ENCODE measurements at places on chromosomes 3 and 15.
A peak's percentile ranks its signal among the peaks of the same experiment; 100 is the strongest.

DNA sequence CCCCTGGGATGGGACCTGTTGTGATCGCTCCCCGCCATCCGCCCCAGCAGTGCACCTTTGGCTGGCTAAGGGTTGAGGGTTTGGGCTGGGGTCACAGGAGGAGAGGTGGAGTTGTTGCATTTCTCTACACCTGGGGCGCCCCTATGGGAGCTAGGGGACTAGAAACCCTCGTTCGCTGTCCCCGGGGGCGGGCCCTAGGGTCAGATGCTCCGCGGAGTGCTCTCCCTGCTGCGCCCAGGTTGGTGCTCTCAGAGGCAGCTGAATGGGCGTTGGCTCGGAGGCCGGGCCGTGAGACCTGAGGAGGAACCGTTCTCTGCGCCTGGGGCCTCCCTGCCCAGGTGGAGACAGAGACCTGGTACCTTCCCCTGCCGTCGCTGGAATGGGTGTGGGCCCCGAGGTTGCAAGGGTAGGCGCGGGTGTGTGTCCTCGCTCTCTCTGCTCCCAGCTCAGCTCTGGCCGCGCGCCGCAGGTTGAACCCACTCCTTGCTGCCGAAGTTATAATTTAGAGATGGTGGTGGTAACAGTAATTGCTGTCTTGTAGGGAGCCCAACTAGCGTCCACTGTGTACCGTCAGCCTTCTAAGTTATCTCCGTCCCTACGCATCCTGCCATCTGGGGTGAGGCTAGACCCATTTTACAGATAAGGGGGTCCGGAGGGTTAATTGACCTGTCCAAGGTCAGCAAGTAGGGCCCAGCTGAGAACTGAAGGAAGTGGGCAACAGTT, 965 bp downstream of the FLNB start:
- peak overlapping the region; percentile 77 for H3K4me3 ChIP-seq
- no peaks in the 10 kb centered on the region for H3K36me3 ChIP-seq
- peak overlapping the region; percentile 79 for H3K27ac ChIP-seq
- DNase-seq, result no peak

DNA sequence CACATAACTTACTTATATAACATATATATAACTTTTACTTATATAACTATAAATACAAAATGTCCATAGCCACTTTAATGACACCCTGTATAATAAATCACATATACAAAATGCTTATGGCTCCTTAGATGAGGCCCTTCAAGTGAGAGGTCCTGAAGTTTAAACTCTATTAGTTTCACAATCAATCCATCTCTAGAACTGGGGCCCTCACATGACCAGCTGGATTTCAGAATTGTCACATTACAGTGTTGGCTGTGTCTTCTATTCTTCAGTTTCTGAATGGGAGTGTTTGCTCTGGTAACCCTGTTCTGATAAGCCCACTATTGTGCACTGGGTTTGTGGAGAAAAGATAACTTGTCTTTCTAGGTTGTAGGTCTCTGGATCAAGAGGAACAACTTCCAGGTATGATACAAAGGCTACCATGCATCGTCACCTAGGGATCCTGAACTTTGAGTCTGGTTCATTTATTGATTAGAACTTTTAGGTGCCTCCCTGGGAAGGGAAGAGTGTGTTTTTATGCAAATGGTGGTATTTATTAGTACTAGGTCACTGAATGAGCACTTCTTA, 107.9 kb downstream of the DNAH12 start:
- no peak overlapping the region for H3K4me3 ChIP-seq
- DNase-seq, result no peak
- H3K4me1 ChIP-seq, result no peaks in the 10 kb centered on the region
- no peaks in the 10 kb centered on the region for H3K27me3 ChIP-seq
- no peak overlapping the region for H3K27ac ChIP-seq

GRCh38 chr3:24043168-24043567, 98.1 kb downstream of the NR1D2 start:
- no peak for DNase-seq
- H3K4me3 ChIP-seq, result no peak overlapping the region
- no peaks in the 10 kb centered on the region for H3K36me3 ChIP-seq
- no peaks in the 10 kb centered on the region for H3K4me1 ChIP-seq

DNA sequence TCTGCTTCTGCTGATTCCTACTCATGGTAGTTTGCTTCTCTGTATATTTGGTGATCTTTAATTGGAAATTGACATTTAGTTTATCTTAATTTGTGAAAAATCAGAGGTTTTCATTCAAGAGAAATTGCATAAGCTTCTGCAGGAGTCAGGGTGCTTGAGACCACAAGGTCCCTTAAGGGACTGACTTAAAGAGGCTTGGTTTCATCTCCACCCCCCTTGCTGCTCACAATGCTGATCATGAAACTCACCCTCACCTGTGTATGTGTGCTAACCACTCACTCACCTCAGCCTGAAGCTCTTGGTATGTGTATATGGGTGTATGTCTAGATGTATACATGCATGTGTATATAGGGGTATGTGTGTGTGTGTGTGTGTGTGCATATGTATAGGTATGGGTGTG, 11.4 kb downstream of the PGPEP1L start:
- no peaks in the 10 kb centered on the region for H3K27me3 ChIP-seq
- H3K27ac ChIP-seq, result no peak overlapping the region
- no peaks in the 10 kb centered on the region for H3K36me3 ChIP-seq
- no peaks in the 10 kb centered on the region for H3K4me1 ChIP-seq
- no peak overlapping the region for H3K4me3 ChIP-seq

DNA sequence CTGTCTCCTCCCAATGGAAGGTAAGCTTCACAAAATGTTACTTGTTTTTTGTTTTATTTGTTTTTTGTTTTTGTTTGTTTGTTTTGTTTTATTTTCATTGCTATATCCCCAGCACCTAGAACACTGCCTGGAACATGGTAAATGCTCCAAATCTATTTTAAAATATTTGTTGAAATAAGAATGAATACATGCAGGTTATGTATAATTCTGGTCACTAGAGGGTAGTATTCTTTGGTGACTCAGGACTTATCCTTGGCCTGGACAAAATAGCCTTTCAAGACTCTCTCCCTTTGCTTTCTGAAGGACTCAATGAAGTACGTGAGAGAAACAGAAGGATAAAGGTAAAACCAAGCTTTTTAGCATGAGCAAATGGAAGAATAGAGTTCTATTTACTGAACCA, 46.9 kb upstream of the PPP2R3A start:
- no peaks in the 10 kb centered on the region for H3K27me3 ChIP-seq
- H3K36me3 ChIP-seq, result no peaks in the 10 kb centered on the region
- H3K4me1 ChIP-seq, result no peaks in the 10 kb centered on the region
- no peak overlapping the region for H3K27ac ChIP-seq

DNA sequence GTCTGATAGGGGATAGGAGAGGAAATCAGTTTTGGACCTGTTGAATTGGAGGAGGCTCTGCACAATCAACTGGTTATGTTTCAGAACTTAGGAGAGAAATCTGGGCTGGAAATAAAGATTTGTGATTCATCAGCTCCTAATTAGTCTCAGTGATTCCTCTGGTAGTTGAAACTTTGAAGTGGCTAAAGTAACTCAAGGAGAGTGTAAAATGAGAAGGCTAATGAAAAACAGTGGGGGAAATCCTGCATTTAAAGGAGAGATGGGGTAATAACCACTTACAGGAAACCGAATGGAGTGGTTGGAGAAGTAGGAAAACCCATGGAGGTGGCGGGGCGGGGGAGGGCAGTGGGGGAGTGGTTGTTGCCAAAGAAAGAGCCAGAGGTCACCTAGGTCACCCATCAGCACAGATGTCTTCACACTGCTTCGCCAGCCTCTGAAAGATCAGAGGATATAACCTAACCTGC, 32.6 kb downstream of the MAP2K5 start:
- H3K36me3 ChIP-seq, result no peaks in the 10 kb centered on the region
- no peak overlapping the region for H3K27ac ChIP-seq
- H3K4me3 ChIP-seq, result no peak overlapping the region

DNA sequence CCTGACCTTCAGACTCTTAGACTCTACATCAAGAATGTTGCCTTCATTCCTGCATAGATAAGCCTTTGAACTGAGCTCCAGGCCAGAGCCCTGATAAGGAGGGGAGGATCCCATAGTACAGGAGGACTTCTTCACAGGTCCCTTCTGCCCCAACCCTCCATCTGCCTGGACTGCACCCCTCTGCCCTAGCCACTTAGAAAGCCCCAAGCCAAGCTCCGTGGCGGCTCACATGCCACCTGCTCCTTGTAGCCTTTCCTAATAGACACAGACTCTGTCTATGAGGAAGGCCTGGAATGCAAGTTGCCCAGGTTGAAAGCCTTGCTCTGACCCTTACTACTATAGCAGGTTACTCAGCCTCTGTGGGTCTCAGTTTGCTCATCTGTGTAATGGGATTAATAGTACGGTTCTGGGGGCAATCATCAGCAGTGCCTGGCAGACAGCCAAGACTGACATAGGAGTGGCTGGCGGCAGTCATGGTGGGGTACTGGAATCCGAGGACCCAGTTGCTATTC, 11.6 kb downstream of the PCSK6 start:
- H3K27ac ChIP-seq, result no peak overlapping the region
- H3K4me1 ChIP-seq, result no peaks in the 10 kb centered on the region
- no peaks in the 10 kb centered on the region for H3K27me3 ChIP-seq
- no peaks in the 10 kb centered on the region for H3K36me3 ChIP-seq

- H3K4me3 ChIP-seq, result no peak overlapping the region
- no peak overlapping the region for H3K27ac ChIP-seq
- no peaks in the 10 kb centered on the region for H3K4me1 ChIP-seq
- no peaks in the 10 kb centered on the region for H3K27me3 ChIP-seq
- no peaks in the 10 kb centered on the region for H3K36me3 ChIP-seq
Observed at GRCh38 chr3:25677121-25677520, 12.4 kb upstream of the TOP2B start.

GRCh38 chr3:110779581-110779980, 292.0 kb upstream of the NECTIN3 start:
- no peak overlapping the region for H3K4me3 ChIP-seq
- no peak overlapping the region for H3K27ac ChIP-seq
- no peaks in the 10 kb centered on the region for H3K4me1 ChIP-seq
- no peaks in the 10 kb centered on the region for H3K27me3 ChIP-seq
- DNase-seq, result no peak

DNA sequence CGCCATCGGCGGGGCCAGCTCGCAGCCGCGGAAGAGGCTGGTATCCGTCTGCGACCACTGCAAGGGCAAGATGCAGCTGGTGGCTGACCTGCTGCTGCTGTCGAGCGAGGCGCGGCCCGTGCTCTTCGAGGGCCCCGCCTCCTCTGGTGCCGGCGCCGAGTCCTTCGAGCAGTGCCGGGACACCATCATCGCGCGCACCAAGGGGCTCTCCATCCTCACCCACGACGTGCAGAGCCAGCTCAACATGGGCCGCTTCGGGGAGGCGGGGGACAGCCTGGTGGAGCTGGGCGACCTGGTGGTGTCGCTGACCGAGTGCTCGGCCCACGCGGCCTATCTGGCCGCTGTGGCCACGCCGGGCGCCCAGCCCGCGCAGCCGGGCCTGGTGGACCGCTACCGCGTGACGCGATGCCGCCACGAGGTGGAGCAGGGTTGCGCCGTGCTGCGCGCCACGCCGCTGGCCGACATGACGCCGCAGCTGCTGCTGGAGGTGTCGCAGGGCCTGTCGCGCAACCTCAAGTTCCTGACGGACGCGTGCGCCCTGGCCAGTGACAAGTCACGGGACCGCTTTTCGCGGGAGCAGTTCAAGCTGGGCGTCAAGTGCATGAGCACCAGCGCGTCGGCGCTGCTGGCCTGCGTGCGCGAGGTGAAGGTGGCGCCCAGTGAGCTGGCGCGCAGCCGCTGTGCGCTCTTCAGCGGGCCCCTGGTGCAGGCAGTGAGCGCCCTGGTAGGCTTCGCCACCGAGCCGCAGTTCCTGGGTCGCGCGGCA, 1.8 kb downstream of the TLNRD1 start:
- H3K27ac ChIP-seq, result peak overlapping the region; percentile 91
- H3K4me1 ChIP-seq, result no peaks in the 10 kb centered on the region

GRCh38 chr3:126358038-126358815, 1.0 kb upstream of the KLF15 start:
- DNase-seq, result no peak
- H3K4me1 ChIP-seq, result no peaks in the 10 kb centered on the region
- H3K4me3 ChIP-seq, result peak overlapping the region; percentile 82
- H3K27ac ChIP-seq, result peak overlapping the region; percentile 97
- peaks cover 9% of the 10 kb centered on the region for H3K27me3 ChIP-seq

GRCh38 chr15:66698971-66699370, 3.1 kb upstream of the SMAD6 start:
- no peak overlapping the region for H3K27ac ChIP-seq
- no peak for DNase-seq
- no peaks in the 10 kb centered on the region for H3K36me3 ChIP-seq
- no peak overlapping the region for H3K4me3 ChIP-seq
- H3K27me3 ChIP-seq, result no peaks in the 10 kb centered on the region

DNA sequence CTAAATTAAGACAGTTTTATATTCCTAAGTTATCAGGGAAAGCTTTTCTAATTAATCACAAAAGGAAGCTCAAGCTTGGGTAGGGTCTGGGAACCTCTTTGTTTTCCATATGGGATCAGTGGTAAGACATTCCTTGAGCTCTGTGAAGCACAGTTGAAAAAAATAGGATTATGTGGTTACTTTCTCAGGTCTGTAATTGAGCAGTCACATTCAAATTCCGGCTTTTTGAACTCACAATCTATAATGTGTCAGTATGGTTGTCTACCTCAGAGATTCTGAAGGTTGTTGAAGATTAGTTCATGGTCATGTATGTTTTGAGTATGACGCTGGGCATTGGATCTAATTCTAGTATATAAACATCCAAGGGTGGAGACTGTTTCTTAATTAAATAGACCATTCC, 364.5 kb downstream of the LPP start:
- H3K4me1 ChIP-seq, result no peaks in the 10 kb centered on the region
- H3K4me3 ChIP-seq, result no peak overlapping the region
- H3K36me3 ChIP-seq, result no peaks in the 10 kb centered on the region
- H3K27ac ChIP-seq, result no peak overlapping the region
- no peak for DNase-seq
- H3K27me3 ChIP-seq, result no peaks in the 10 kb centered on the region

- no peak overlapping the region for H3K4me3 ChIP-seq
- DNase-seq, result no peak
- no peaks in the 10 kb centered on the region for H3K36me3 ChIP-seq
- no peak overlapping the region for H3K27ac ChIP-seq
- no peaks in the 10 kb centered on the region for H3K27me3 ChIP-seq
- H3K4me1 ChIP-seq, result no peaks in the 10 kb centered on the region
Observed at GRCh38 chr15:29747837-29748417, 74.3 kb downstream of the TJP1 start.

DNA sequence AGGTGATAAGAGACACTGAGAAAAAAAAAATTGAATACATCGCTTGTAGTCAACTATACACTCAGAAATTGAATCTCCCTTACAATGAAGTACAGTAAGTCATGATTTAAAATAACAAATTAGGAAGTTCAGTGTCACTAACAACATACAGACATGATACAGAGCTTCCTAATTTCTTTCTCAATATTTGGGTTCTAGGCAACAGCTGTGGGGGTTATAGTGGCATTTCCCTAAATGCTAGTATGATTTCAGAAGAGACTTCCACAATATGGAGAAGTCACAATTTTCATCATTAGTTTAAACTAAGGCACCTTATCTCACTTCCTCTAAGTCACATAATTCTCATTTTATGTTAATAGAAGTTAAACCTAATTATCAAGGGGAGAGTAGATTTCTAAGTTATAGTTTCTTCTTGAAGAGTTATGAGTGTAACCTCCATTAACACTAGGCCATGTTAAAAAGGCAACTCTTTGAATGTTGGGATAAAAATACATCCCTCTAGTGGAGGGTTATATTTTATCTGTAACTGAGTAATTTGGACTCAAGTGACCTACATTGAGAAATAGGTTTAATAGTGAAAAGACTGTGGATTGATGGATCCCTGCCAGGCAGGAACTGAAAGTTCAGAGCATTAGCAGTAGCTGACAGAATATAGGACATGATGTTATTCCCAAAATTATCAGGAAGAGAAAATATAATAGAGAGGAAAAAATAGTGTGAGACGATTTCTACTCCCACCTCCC, 286.0 kb upstream of the SUCLG2 start:
- H3K27ac ChIP-seq, result no peak overlapping the region
- H3K27me3 ChIP-seq, result no peaks in the 10 kb centered on the region
- no peaks in the 10 kb centered on the region for H3K4me1 ChIP-seq
- DNase-seq, result no peak
- H3K36me3 ChIP-seq, result no peaks in the 10 kb centered on the region

All from breast epithelium (tissue), 4 donors.